ENCODE measurements at places on chromosomes 13 and 19.
A peak's percentile ranks its signal among the peaks of the same experiment; 100 is the strongest.

DNA sequence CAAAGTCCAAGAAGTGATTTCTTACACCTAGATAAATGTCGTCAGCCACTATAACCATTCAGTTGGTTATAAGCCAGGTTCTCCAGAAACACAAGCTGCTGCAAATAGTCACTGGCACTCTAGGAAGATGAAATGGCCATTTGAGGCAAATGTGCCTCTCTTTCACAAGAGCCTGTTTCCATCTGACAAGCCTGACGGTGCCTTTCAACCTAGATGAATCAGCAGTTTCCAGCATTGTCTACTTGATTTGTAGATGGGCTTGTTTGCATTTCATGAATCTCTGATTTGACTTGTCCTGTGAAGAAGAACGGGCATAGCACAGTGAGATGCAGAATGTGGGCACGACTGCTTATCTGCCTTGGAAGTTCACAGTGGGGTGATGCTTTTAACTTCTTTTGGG, 327.2 kb downstream of the LMO7 start:
- DNase-seq: no peak

DNA sequence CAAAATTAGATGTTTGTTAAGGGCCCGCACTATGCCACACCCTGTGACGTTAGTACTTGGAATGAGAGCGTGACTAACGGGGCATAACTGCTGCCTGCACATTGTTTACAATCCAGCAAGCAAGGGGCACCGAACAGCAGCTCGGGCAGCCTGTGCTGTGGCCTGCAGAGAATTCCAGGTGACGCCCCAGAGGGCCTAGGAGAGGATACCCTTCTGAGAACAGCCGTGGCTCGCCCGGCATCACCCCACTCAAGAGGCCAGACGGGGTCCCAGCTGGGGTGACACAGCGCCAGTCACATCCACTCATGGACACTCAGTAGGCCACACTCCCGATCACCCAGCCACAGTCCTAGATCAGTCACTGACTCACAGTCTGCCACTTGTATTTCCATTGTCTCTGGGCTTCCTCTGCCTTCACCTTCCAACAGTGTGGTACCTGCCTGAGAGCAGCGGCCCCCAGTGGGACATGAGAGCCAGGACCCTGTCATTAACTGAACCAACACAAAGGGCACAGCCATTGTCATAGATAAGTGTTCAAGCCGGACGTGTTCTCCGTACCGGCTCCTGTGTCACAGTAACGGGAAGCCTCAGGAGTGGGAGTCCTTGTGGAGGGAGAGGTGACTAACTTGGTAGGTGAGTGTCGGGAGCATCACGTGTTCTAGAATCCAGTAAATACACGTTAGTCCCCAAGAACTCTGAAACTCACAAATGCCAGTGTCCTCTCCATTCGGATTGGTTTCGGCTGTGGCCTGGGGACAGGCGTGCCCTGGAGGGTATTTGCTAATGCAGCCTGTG, 7.5 kb downstream of the ZNF331 start:
- no peak for DNase-seq

DNA sequence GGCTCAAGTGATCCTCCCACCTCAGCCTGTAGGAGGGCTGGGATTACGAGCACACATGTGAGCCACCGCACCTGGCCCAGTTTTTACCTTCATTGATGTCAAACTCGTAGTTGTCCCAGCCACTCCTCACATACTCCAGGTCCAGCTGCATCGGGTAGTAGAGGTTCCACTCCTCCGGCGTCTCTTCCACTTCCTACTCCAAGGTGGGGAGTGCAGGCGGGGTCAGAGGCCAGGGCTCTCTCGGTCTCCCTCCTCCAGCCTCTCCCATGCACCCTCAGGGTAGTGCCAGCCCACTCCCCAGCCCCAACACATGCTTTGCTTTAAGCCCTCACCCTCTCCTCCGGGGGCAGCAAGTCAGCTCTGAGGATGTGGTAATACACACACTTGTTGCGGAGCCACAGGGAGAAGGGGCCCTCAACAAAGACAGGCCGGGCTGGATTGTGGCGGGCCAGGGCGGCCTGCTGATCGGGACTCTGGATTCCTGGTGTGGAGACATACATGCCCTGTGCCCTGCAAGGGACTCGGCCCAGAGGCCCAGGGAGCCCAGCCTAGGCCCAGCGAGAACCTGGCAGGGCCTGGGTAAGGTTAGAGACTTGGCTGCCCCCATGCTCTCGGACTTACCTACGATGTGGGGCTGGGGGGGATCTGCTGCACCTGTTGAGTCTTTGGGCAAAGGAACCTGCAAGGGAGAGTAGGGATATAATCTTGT, 1.9 kb upstream of the ZNF653 start:
- no peak for DNase-seq

GRCh38 chr13:77820431-77821149, 98.0 kb downstream of the EDNRB start:
- DNase-seq: no peak

GRCh38 chr19:56314018-56314380, 640 bp downstream of the ZSCAN5A start:
- DNase-seq: no peak

DNA sequence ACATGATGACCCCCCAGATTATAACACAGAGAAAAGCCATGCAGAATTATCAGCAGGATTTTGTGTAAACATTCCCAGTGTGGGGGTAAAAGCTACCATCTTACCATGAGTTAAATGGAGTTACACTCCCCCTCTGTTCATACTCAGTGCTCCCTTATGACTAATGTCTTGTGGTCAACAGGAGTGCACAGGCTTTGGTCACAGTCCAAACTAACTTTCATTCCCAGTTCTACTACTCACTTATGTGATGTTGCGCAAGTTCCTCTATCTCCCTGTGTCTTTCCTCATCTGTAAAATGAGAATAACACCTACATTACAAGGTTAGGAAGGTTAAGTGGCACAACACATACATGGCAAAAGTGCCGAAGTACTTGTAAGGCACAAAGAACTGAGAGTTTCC, 277.9 kb downstream of the RBM26 start:
- no peak for DNase-seq

DNA sequence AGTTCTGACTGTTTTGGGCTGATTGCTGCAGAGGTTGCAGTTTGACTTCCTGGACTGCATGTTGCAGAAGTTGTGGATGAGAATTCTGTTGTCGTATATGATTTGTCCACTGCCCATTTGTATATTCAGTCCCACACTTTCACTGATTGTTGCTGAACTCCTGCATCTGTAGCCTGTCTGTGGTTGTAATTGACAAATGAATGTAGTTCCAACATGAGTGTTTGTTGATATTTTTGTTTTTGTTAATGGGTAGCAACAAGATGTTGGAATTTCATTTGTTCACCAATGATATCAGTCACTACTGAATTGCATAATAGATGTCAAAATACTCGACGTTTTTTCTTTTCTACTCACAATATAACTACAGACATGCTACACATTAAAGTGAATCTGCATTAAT, 533.9 kb downstream of the DCT start:
- DNase-seq: no peak

- DNase-seq: no peak
Measured at GRCh38 chr13:60756306-60756705, 359.3 kb downstream of the TDRD3 start.

- DNase-seq: no peak
Measured at GRCh38 chr19:39347332-39348164, 5.3 kb downstream of the SAMD4B start.

DNA sequence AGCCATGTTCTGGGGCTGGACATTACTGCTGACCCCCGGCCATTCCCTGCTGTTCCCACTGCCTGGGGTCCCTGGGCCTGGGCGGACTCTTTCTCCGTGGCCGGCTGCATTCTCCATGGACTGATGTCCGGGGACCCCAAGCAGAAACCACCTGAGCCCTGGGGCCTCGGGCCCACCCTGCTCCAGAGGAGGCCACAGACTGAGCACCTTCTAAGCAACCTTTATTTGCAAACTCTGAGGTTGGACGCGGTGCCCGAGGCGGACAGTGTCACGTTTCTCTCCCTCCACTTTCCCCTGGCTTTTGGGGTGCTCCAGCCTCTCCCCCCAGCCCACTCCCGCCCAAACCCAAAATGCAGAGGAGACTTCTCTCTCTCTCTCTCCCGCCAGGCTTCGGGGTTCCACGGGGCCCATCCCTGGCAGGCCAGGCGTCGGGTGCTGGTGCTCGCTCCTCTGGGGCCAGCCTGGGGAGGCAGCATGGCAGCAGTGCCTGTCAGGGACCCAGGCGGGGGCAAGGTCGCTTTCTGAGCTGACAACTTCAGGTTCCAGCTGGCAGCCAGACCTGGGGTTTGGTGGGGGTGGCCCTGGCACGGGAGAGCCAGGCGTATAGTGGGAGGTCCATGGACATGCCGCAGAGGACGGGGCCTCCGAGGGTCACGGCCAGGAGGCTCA, 2.3 kb upstream of the C19orf25 start:
- no peak for DNase-seq

- no peak for DNase-seq
Measured at GRCh38 chr13:29802621-29803020, 47.8 kb downstream of the UBL3 start.

- no peak for DNase-seq
Measured at GRCh38 chr19:33828266-33829075, 31.8 kb downstream of the KCTD15 start.

- no peak for DNase-seq
Measured at GRCh38 chr19:17473041-17473440, 2.7 kb downstream of the SLC27A1 start.

GRCh38 chr13:53545340-53545941, 516.8 kb downstream of the OLFM4 start:
- no peak for DNase-seq

DNA sequence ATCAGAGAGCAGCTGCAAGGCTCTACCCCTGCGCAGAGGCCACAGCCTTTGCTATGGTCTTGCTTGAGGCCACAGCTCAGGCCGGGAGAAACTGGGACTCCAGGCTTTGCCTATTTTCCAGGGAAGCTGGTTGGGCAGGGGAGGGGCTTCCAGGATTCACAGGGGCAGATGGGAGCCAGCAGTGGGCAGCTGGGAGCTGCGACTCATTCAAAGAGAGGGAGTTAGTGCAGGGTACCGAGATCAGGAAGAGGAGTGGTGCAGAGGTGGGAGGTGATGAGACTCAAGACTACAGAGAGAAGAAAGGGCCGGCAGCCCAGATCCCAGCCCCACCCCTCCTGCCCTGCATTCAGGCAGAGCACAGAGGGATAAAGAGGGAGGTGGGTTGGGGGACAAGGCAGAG, 12.1 kb downstream of the ADGRE5 start:
- no peak for DNase-seq

DNA sequence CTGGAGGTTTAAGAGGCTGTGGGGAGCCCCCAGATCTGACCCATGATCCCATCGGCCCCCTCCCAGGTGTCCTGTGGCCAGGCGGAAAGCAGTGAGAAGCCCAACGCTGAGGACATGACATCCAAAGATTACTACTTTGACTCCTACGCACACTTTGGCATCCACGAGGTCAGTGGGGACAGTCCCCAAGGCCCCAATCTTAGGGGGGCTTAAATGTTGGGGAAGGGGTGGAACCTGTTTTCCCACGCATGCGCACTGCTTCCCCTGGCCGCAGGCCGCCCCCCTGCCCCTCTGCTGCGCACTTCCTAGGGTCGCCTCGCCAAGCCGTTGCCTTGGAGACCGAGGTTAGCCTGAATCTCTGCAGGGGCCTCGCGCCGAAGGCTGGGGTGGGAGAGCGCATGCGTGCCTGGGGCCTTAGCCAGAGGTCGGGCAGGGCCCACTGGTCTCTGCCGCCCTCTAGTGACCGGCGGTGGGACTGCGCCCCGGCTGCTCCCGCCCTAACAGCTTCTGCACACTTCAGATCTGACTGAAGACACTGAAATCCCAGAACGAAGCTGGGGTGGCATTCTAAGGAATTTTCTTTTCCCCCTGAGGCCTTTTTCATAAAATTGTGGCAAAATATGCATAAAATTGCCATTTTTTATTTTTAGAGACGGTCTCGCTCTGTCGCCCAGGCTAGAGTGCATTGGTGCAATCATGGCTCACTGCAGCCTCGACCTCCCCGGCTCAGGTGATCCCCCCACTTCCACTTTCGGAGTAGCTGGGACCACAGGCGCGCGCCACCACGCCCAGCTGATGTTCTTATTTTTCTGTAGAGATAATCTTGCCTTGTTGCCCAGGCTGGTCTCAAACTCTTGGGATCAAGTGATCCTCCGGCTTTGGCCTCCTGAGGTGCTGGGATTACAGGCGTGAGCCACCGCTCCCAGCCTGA, 3.6 kb downstream of the PRMT1 start:
- peak; percentile 97 for DNase-seq

- no peak for DNase-seq
Measured at GRCh38 chr13:44739539-44739938, 163.4 kb upstream of the TSC22D1 start.

DNA sequence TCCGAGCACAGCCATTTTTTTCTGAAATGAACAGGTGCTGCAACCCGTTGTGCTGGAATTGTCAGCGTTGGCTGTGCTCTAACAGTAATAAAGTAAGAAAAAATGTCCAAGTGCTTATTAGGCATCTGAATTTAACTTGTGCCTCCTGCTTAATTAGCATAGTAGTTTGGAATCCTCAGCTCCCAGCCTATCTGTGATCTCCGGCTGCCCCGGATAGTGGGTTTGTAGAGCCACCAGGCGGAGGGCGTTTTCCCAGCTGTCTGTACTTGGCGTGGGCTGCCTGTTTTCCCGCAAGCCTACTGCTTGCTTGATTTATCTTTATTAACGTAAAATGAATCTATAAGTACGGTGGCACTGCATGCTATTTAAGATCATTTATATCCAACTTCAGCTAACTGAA, 137.9 kb downstream of the MTUS2 start:
- DNase-seq: no peak

- no peak for DNase-seq
Measured at GRCh38 chr13:26695360-26695705, 65.3 kb downstream of the GPR12 start.

DNA sequence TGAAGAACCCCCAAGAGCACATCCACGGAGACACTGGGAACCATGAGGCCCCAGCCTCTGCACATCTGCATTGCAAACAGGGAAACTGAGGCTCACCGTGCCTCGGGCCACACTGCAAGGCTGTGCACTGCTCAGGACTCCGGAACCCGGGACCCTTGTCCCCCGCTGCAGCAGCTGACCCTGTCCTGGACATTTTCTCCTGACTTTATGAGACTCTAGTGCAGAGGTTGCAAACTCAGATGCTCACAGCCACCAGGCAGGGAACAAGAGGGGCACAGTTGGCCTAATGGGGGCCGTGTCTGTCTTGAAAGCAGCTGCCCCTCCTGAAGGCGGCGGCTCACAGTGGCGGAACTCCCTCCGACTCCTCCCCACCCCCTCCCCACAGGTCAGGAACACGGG, 16.5 kb upstream of the IGLON5 start:
- no peak for DNase-seq

DNA sequence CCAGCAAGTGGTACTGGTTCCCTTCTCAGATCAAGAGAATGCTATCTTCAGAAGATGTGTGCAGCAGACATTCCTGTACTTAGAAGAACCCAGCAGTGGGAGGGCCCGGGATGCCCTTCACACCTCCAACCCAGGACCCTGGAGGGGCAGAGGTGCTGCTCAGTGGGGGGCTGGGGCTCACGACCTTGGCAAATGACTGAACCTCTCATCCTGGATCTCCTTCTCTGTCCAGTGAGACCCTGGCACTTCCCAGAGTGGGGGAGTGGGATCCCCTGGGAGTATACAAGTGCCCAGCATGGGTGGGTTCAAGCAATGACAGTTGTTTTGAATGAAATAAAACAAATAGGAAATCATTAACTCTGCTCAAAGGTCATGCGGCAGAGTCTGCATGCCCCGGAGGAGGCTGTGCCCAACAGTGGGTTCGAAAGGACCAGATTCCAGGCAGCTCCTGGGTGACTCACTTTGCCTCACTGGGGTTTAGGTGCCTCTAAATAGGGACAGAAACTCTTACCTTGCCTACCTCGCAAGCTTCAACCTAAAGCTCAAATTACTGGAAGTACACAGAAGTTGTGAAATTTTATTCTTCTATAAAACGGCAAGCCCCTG, 26.9 kb downstream of the GGACT start:
- DNase-seq: no peak

Measured in stimulated activated CD4-positive, alpha-beta T cell treated with anti-CD3 and anti-CD28 coated beads, Interleukin-4, amount 100 ng/mL, for 1 hour (primary cell).